ENCODE measurements at places on chromosomes 12 and 14.
A peak's percentile ranks its signal among the peaks of the same experiment; 100 is the strongest.

DNA sequence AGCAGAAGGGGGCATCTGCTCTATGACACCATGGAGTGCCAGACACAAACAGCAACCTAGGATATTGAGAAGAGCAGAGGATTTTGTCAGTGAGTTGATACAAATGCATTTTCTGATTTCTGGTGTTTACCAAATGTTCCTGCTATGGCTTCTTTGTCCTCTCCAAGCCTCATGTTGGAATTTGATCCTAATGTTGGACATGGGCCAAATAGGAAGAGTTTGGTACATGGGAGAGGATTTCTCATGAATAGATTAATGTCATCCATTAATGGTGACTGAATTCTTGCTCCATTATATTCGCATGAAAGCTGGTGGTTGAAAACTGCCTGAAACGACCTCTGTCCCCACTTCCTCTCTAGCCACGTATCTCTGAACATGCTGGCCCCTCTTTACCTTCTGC lies 1002.2 kb upstream of the FLRT2 start:
- DNase-seq = no peak

GRCh38 chr12:53938326-53939140 lies at the start of gene HOXC13:
Gene HOXC13, plus strand, starts transcription at chr12:53938831. Its CDS starts 76 bp downstream, at chr12:53938907.
- no peak for DNase-seq

DNA sequence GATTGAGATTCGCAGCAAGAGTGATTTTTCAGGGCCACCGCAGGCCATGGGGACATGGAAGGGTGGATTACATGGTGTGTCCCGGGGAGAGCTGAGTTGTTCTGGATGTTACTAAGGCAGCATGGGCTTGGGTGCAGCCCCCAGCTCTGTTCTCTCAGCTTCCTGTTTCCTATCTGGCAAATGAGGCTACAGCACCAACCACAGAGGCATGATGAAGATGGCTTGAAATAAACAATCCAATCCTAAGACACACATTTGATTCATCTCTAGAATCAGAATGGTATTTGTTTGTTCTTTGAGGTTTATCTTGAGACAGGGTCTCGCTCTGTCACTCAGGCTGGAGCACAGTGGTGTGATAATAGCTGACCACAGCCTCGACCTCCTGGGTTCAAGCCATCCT lies 21.6 kb downstream of the GLTP start:
- DNase-seq = no peak

GRCh38 chr12:106747973-106748436 lies 26.5 kb upstream of the RIC8B start:
- no peak for DNase-seq

GRCh38 chr12:71536279-71536938 lies 96.8 kb downstream of the LGR5 start:
- no peak for DNase-seq

GRCh38 chr14:99569725-99570543 lies 34.1 kb downstream of the CCDC85C start:
- DNase-seq = no peak

DNA sequence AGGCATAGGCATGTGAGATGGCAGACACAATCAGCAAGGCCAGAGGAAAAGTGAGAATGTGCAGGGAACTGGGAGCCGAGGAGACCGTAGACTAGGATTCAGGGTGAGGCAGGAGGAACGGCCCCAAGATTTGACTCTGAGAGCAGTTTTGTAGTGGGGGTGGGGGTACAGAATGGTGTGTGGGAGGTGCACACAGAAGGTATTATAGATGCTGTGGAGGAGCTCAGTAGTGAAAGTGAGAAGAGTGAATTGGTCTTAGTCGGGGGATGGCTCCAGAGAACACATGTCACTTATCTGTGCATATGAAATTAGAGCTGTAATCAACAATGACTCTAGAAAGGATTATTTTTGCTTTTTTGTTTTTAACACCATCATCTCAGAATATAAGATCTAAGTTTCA lies 11.9 kb downstream of the ZNF664 start:
- DNase-seq = no peak

DNA sequence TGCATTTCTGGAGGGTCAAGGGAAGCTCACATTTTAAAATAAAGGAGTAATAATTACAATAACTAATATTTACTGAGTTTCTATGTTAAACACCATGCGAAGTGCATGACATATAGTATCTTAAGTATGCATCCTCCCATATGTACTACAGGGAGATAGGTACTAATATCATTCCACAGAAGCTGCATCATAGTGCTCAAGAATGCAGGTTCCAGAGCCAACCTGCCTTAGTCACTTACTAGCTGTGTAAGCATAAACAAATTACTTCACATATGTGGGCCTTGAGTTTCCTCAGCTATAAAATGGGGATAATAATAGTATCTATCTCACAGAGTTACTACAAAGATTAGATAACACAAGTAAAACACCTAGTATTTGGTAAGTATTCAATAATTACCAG lies 18.3 kb downstream of the ARMH4 start:
- no peak for DNase-seq

DNA sequence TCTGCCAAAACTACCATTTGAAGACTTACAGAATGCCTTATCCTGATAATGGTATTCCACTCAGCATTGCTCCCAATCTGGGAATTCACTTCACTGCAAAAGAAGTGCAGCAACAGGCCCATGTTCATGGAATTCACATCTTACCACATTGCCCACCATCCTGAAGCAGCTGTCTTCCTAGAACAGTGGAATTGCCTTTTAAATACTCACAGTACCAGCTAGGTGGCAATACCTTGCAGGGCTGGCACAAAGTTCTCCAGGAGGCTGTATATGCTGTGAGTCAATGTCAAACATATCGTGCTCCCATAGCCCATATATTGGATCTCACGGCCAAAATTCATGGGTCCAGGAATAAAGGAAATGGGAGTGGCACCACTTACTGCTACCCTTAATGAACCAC lies 83.8 kb upstream of the PLEKHG7 start:
- no peak for DNase-seq

GRCh38 chr12:126362493-126362892 lies 1297.3 kb downstream of the AACS start:
- DNase-seq = no peak

DNA sequence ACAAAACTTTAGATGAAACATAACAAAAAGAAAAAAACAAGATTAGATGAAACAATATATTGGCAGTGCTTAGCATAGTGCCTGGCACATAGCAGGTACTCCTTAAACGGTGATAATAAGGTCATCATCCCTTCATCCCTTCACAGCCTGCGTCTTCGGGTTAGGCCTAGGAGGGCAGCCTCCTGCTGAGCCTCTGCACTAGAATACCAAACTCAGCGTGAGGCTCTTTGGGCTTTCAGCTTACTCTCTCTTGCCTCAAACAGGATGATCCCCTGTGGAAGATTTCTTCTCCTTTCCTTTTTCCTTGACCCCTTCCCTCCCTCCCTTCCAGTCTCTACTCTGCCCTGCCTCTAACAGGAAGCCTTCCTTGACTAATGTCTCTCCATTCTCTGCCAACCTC lies 14.4 kb upstream of the FIGNL2 start:
- DNase-seq = no peak

DNA sequence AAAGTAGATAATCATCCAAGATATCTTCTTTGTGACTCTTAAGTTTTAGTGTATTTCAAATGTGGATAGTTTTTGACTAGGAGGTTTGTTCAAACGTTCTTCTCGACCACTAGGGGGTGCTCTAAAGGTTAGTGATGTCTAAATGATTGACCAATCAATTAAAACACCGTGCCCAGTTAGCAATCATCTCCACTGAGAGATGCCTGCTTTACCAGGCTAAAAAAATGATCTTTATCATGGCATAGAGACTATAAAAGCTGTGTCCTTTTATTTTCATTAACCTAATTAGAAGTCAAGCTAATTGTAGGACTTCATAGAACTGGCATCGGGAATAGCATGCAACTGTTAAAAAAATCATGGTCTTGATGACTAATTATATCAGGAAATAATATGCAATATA lies 153.9 kb downstream of the PRKCH start:
- peak; percentile 68 for DNase-seq

GRCh38 chr12:86290615-86291014 lies 34.4 kb upstream of the MGAT4C start:
- no peak for DNase-seq

- DNase-seq = no peak
These were observed 20.6 kb upstream of the SPATA7 start for GRCh38 chr14:88364710-88365413.

DNA sequence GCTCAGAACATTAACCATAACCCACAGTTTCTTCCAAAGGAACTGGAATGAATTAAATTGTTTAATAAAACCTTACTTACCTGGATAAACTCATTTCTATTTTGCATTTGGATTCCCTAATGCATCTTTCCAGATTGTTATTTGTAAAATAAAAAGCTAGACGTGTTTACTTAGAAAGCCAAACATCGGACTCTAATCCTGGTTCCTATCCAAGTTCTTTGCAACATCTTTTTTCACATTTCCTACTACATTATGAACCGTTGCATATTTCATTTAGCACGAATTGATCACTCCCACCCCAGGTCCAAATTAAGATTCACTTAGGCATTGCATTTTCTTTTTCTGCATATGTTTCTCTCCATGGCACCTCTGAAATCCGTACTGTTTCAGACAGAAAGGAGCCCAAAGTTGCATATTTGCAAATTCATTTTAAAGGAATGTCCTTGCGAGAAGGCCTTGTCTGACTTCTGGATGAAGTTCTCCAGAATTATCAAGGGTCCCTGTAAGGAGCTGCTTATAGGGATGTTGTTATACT lies 164.4 kb upstream of the GSC start:
- DNase-seq = no peak

DNA sequence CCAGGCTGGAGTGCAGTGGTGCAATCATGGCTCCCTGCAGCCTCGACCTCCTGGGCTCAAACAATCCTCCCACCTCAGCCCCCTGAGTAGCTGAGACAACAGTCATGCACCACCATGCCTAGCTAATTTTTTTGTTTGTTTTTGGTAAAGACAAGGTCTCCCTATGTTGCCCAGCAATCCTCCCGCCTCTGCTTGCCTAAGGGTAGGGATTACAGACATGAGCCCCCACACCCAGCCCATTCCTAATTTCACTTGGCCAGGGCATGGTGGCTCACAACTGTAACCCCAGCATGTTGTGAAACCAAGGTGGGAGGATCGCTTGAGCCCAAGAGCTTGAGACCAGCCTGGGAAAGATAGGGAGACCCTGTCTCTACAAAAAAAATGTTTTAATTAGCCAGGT lies 9.1 kb downstream of the DAD1 start:
- DNase-seq = no peak

DNA sequence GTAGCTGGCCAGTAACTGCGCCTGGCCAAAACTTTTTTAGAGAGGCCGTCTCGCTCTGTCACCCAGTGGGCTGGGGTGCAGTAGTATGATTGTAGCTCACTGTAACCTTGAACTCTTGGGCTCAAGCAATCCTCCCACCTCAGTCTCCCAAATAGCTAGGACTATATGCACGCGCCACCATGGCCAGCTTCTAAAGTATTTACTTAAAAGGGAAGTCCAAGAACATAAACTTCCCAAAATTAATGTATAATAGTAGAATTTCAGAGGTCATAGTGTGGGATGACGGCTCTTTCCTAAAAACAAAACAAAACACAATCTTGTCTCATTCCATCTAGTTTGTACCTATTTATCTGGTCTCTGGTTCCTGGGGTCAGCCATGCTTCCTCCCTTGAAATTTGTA lies 42.2 kb upstream of the FOS start:
- DNase-seq = no peak

- no peak for DNase-seq
These were observed 34.9 kb downstream of the ACTN1 start for GRCh38 chr14:68944162-68944561.

GRCh38 chr12:41724216-41724615 lies 420.5 kb downstream of the GXYLT1 start:
- DNase-seq = no peak

DNA sequence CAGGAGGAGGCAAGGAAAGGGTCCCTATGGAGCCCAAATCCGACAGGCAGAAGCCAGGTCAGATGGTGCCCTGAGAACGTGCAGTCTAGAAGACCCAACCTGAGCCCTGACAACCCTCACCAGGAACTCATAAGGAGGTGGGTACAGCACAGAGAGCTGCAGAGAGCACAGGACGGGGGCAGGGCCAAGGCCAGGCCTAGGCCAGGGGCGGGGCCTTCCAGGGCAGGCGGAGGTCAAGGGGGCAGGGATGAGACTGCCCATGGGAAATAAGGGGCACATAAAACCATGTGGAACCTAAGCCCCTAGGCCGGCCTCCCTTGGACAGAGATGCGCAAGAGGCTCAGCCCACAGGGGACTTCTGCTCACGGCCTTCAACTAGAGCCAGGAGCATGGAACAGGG lies 45.1 kb downstream of the SSH1 start:
- DNase-seq = no peak

GRCh38 chr12:65867394-65867793 lies 43.1 kb downstream of the HMGA2 start:
- DNase-seq = peak; percentile 76

DNA sequence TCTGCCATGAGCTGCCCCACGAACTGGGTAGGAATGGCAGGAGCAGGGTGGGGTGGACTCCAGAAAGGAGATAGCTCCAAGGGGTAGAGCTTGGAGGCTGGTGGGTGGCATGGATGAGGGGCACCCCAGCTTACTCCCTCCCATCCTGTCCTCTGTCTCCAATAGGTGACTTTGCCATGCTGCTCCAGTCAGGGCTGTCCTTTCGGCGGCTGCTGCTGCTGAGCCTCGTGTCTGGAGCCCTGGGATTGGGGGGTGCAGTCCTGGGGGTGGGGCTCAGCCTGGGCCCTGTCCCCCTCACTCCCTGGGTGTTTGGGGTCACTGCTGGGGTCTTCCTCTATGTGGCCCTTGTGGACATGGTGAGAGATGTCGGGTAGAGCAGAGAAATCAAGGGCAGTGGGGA lies 7.1 kb downstream of the SLC39A5 start:
- DNase-seq = no peak

- no peak for DNase-seq
These were observed 668 bp downstream of the RAPGEF3 start for GRCh38 chr12:47757840-47758583.

DNA sequence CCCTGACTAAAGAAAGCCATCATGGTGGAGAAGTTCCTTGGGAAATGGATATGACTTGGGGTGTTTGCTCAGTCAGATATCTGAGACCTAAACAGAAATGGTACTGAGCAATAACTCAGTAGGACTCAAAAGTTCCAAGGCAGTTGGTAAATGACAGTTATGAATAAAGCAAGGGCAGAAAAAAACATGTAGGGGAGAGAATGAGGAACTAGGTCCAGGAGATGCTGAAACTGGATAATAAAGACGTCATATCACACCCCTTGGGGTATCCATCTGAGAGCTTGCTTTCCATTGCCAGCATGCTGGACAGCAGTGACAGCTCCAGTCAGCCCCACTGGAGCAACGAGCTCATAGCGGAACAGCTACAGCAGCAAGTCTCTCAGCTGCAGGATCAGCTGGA lies 37.5 kb downstream of the RPGRIP1 start:
- DNase-seq = no peak

DNA sequence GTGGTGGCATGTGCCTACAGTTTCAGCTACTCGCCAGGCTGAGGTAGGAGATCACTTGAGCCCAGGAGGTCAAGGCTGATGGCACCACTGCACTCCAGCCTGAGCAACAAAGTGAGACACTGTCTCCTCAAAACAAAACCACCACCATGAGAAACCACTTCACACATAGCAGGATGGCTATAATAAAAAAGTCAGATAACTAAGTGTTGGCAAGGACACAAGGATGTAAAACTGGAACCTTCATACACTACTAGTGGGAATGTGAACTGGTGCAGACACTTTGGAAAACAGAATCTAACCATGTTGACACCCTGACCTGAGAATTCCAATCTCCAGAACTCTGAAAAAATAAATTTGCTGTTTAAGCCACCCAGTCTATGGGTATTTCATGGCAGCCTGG lies 67.7 kb downstream of the ACADS start:
- no peak for DNase-seq
